ENCODE measurements at places on chromosomes 6 and 20.

DNA sequence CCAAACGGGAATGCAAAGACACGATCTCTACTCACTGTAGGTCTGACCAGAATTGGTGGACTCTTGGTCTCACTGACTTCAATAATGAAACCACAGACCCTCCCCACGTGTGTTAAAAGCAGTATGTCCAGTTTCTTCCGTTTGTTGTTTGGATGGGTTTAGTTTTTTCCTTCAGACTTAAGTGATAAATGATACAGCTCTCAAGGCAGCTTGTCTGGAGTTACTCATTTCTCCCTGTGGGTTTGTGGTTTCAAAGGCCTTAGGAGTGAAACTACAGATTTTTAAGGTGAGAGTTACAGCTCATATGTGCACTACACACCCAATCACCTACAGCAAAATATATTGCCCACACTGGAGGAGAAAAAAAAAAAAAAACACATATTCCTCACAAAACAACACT lies 86.7 kb upstream of the STMND1 start:
- no peak for DNase-seq

- DNase-seq: no peak
Observed at GRCh38 chr6:8738951-8739350, 303.6 kb upstream of the SLC35B3 start.

DNA sequence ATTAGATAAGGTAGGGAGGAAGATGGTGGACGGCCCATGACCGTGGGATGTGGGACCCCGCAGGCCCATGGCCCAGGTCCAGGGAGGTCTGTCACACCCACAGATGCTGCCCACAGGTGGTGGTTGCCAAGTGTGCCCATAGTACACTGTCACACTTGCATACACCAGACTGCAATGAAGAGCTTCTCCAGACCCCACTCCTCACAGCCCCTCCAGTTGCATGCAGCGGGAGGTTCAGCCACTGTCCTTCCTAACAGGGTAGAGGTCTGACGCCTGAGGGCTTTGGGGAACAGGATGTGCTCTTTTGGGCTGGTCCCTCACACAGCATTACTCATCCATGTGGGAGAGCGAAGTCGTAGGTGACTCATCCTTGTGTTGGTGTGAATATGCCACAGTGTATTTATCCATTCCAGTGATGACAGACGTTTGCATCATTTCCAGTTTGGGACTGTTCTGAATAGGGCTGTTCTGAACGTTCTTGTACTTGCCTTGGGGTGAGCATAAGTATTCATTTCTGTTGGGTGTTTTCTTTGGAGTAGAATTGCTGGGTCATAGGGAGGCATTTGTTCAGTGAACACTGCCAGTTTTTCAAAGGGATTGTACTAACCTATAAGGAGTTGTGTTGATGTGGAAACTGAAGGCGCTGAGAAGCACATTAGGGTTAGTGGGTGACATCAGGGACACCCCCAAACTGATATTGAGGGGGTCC lies 10.1 kb upstream of the PYGB start:
- DNase-seq: peak; percentile 43

- DNase-seq: no peak
Observed at GRCh38 chr6:158662954-158663624, 13.2 kb downstream of the SYTL3 start.

DNA sequence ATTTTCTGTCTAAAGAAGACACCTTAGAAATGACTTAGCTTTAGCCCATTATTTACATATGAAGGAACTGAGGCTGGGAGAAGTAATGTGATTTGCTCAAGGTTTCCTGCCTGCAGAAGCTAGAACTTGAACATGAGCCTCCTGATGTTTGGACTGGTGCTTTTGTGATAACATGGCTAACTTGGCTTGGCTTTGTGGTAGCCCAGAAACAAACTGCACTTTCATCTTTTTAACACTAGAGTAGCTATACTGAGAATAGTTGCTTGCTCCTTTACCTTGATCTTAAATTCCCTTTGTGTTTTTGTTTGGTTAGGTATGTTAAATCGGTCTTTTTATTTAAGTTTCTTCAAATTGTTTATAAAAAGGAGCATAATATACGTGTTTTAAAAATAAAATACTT lies 163.5 kb upstream of the MANEA start:
- DNase-seq: no peak

All from BE2C (cell line).